Left kidney (tissue), 8 donors: ENCODE measurements at places on chromosomes 1 and 21. TPM values are rescaled to one million over a fixed set of nuclear protein-coding genes. Genes with fewer than 3 reads are reported as not detected.

- DNase-seq, result no peak
These were observed 15.2 kb upstream of the PDIK1L start for GRCh38 chr1:26096471-26096870.

- DNase-seq, result no peak
These were observed 21.9 kb downstream of the NCF2 start for GRCh38 chr1:183568176-183569021.

Gene SEMA4A
- 19.7 TPM for polyA plus RNA-seq

Gene CACNA1S
- 0.53 TPM for polyA plus RNA-seq

Gene C1orf115
- 24.4 TPM for polyA plus RNA-seq
